Vagina (tissue), 2 donors: ENCODE measurements at places on chromosomes 1 and 21. TPM values are rescaled to one million over a fixed set of nuclear protein-coding genes. Genes with fewer than 3 reads are reported as not detected.

The GUCA2A gene
- total RNA-seq: not detected

The PBX1 gene
- total RNA-seq: 69.0 TPM

The SNRNP40 gene
- 38.1 TPM for total RNA-seq

The VANGL2 gene
- 11.0 TPM for total RNA-seq

The KRTAP10-12 gene
- total RNA-seq: not detected

The SLAMF8 gene
- total RNA-seq: 1.5 TPM

The OR2T33 gene
- not detected for total RNA-seq

The ITLN2 gene
- 2.0 TPM for total RNA-seq

The ZNF697 gene
- 3.7 TPM for total RNA-seq

The FAM110D gene
- 4.2 TPM for total RNA-seq

The H6PD gene
- total RNA-seq: 65.1 TPM

The TRPM2 gene
- total RNA-seq: 2.2 TPM

The HMGB4 gene
- total RNA-seq: not detected

The KCNJ9 gene
- total RNA-seq: not detected

The PFKFB2 gene
- 6.9 TPM for total RNA-seq

The NUDT4B gene
- not detected for total RNA-seq

The CYP2J2 gene
- total RNA-seq: 0.74 TPM

The BSND gene
- not detected for total RNA-seq

The DNAJC6 gene
- total RNA-seq: 5.6 TPM

The GJB3 gene
- 24.6 TPM for total RNA-seq

The RHD gene
- total RNA-seq: not detected

The ZCCHC17 gene
- 17.4 TPM for total RNA-seq

The RNU1-1 gene
- total RNA-seq: 19,908 TPM

The LRRN2 gene
- total RNA-seq: 3.4 TPM
